Psoas muscle (tissue), 8 donors: ENCODE measurements at places on chromosomes 5 and 9. TPM values are rescaled to one million over a fixed set of nuclear protein-coding genes. Genes with fewer than 3 reads are reported as not detected.
A peak's percentile ranks its signal among the peaks of the same experiment; 100 is the strongest.

GRCh38 chr5:24497145-24497544, 147.6 kb downstream of the CDH10 start:
- DNase-seq: no peak

GRCh38 chr5:56993241-56993640, 41.3 kb upstream of the MIER3 start:
- DNase-seq: no peak

DNA sequence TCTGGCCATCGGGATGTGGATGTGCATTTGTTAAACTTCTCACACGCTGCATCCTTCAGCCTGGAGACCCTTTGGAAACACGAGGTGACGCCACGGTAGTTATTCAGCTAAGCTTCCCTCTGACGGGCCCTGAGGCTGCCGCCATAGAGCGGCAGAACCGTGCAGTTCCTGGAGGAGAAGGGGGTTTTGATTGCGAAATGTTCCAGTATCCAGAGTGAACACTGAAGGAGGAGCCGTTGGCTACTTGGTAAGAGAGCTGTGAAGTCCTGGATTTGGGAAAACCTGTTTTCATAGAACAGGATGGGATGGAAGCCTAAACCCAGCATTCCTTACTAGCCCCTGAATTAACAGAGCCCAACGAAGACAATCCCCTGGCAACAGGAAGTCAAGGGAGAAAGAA, 23.0 kb upstream of the EXOC3 start:
- peak; percentile 2 for DNase-seq

DNA sequence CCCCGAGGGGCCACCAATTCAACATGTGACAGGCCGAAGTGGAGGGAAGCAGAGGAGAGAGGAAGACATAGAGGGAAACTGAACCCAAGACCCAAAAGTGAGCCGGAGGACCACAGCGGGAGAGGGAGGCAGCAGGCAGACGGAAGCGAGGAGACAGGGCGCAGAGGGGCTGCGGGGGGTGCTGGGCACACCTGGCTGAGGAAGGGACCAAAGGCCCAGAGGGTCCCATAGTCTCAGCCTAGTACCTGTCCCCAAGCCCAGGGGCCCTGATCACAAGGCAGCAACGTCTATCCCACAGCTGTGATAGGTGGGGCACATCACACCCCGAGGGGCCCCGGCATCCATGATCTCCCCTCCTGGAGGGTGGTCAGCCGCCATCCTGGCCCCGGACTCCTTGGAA, 7.1 kb upstream of the RALGDS start:
- DNase-seq: no peak

GRCh38 chr9:92764381-92764987, at the start of gene BICD2:
Gene BICD2, minus strand, starts transcription at chr9:92764833. Its CDS starts 89 bp downstream, at chr9:92764744.
- DNase-seq: no peak

DNA sequence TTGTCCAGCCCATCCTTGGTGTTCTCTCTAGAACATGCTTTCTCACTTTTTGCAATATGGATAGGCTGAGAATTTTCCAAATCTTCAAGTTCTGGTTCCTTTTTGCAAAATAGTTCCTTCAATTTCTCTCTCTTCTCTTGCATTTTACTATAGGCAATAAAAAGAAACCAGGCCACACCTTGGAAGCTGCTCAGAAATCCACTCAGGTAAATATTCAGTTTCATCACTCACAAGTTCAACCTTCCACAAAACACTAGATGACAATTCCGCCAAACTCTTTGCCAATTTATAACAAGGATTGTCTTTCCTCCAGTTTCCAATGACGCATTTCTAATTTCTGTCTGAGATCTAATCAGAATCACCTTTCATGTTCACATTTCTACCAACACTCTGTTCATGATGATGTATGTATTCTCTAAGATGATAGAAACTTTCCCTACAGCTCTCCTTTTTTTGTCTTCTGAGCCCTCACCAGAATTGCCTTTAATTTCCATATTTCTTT, 204.2 kb upstream of the PIK3R1 start:
- no peak for DNase-seq

DNA sequence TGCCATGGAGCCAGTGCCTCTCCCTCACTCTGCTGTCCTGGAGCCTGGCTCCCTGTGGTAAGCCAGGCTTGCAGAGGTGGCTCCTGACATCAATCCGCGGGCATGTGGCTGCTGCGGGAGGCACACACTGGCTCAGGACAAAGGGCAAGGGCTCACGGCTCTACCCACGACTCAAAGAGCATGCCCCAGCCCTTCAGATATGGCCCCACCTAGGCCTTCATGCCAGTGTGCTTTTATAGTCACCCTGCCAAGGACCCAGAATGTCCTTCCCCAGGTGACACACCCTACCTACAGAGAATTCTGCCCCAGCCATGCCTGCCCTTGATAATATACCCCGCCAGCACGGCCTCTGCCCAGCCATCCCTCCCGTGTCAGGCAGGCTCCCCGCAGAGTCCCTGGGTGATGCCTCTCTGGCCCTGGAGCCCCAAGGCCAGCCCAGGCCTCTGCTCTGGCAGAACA, 1.6 kb downstream of the MGAT4B start:
- no peak for DNase-seq

DNA sequence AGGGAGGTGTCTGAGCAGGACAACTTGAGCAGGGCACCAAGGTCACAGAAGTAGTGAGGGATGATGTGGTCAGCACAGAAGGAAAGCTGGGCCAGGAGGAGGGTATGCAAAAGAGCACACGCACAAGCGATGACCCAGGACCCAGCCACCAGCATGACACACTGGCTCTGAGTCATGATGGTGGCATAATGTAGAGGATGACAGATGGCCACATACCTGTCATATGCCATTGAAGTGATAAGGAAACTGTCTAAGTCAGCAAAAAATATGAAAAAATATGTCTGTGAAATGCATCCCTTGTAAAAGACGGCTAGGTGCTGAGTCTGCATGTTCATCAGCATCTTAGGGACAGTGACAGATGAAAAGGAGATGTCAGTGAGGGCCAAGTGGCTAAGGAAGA, 380 bp downstream of the OR1J1 start:
- no peak for DNase-seq

GRCh38 chr9:29740518-29740917, 2167.2 kb upstream of the C9orf72 start:
- no peak for DNase-seq

Gene MPDZ
- 12.0 TPM for polyA plus RNA-seq

DNA sequence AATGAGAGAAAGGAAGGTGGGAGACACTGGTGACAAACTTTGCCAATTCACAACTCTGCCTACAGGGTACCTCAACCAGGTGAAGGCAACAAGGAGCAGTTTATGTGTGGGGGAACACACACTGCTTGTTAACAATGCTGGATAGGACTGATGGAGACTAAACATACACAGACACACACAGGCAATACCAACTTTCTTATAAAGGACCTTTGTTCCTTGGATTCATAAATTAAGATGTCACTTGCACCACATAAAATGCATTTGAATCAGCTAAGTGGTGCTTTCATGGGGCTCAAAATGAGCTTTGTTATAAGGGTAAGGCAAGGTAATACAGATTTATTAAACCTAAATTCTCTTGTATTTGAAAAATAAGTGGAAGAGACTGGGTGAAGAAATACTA, 4.0 kb downstream of the TSTD2 start:
- DNase-seq: no peak

- no peak for DNase-seq
Observed at GRCh38 chr9:111711548-111711947, 50.1 kb downstream of the GNG10 start.

- DNase-seq: no peak
Observed at GRCh38 chr5:6516823-6517222, 68.2 kb downstream of the UBE2QL1 start.

DNA sequence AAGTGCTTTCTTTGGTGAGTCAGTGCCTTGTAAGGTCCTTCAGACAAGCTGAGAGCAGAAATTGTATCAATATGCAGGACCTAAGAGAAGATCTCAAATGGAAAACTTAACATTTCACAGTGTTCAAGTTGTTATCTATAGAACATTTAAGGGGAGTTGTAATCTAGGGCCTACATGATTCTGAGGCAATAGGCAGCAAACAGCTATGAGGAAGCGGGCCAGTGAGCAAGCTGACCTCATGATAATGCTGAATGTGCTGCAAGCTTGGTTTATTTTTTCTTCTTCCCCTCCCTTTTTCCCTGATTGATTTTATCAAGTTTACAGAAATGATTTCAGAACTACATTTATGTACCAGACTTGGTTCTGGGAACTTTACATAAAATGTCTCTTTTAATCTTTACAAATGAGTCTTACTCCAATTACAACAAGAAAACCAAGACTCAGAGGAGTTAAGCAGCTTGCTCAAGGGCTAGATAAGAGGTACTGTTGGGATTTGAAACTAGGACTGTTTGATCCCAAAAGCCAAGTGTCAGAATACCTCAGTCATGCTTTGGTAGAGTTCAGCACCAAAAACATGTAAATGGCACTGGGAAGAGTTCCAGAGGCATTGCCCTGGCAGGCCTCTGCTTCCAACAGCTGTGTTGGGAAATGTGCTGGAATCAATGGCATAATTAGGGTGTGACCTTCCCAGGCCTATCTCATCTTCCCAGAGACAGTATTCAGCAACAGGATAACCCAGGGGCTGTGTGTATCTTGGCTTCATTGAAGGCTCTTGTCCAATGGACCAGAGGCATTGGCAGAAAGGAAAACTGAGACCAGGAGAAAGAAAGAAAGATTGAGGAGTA, 130.1 kb downstream of the LRRC70 start:
- DNase-seq: no peak

- DNase-seq: peak; percentile 30
Observed at GRCh38 chr9:76162751-76163500, 231.3 kb downstream of the RFK start.

Gene MLANA
- polyA plus RNA-seq: not detected

- DNase-seq: no peak
Observed at GRCh38 chr9:137494104-137494544, 35.0 kb upstream of the NSMF start.

Gene BSPRY
- 0.03 TPM for polyA plus RNA-seq

DNA sequence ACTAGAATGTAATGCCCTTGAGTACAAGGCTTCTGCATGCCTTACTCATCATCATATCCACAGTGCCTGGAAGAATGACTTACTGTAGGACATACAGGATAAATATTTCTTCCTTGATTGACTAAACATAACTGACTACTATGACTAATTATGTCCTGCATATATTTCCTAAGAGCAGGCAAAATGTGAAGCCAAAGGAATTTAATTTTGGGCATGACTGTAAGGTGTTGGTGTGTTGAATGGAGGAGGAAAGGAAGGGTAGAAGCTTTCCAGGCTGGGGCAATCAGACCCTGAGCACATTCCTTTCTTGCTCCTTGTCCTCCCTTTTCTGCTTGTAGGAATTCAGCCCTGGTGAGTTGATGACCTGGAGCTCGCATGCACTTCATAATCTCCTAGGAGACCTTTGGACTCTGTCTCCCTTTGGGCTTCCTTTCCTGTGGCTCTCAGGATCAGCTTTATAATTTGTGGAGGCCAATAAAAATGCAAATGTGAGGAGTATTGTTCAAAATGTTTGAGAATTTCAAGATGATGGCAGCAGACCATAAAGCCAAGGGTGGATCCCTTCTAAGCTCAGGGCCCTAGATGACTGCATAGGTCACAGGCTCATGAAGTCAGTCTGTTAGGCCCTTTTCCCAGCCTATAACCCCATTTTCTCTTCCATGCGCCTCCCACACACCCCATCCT, 174.0 kb downstream of the HMHB1 start:
- DNase-seq: no peak

- no peak for DNase-seq
Observed at GRCh38 chr5:167280111-167280510, 1011.3 kb upstream of the WWC1 start.

Gene TTC16
- polyA plus RNA-seq: 0.01 TPM

Gene HMGXB3
- 8.6 TPM for polyA plus RNA-seq

Gene SOHLH1
- not detected for polyA plus RNA-seq

DNA sequence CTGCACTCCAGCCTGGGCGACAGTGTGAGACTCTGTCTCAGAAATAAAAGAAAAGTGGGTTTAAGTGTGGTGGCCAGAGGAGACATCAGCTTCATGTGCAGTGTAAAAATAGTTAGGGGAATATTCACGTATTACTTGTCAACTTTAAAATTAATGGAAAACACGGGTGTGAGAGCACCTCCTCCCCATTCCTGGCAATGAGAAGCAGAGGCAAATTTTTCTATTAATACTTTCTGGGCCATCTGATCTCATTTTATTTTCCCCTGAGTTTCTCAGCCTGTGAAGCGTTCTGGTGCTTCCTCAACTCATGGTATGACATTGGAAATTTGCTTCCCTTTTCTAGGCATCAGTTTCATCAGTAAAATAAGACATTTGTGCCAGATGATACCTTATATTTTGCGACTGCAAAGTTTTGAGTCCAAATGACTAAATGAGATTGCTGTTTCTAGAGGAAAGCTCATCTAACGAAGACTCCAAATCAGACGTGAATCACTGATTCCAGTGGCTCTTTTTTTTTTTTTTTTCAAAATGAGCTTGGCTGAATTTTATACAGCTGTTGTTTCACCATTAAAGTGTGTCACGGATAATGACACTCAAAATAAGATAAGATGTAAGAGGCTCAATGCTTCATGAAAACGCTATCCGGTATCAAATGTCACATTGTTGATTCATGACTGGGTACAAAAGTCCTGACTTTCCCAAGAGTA, 104.6 kb downstream of the MSX2 start:
- DNase-seq: no peak

Gene CLIC3
- 0.94 TPM for polyA plus RNA-seq

GRCh38 chr9:135214054-135214640, 126.7 kb downstream of the OLFM1 start:
- DNase-seq: no peak

Gene ROR2
- 0.18 TPM for polyA plus RNA-seq

GRCh38 chr9:134437403-134438194, 111.3 kb downstream of the RXRA start:
- no peak for DNase-seq

Gene CD14
- polyA plus RNA-seq: 4.9 TPM

- DNase-seq: no peak
Observed at GRCh38 chr9:128768606-128769005, 3.1 kb downstream of the ZER1 start.

DNA sequence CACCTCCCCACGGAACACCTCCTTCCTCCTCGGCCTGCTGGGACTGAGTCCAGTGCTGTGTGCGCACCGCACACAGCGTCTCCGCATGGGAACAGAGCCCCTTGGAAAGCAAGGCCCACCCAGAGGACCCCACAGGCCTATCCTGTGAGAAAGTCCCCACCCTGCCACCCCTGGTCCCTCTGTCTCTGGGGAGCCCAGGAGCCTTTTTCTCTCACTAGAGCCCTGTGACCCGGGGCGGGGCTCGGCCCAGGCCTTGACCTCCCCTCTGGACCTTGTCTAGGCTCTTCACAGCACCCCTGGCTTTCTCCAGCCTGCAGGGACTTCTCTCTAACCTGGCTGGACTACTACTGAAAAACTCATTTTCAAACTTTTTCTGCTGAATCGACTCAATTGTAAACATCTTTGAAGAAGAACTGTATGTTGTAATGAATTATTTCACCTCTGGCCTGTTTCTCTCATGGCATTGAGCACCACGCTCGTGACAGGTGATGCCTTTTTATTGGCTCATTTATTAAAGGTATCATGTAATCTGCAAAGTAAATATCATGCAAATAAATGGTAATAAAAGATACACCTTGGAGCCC, 89.2 kb downstream of the IRX1 start:
- no peak for DNase-seq

DNA sequence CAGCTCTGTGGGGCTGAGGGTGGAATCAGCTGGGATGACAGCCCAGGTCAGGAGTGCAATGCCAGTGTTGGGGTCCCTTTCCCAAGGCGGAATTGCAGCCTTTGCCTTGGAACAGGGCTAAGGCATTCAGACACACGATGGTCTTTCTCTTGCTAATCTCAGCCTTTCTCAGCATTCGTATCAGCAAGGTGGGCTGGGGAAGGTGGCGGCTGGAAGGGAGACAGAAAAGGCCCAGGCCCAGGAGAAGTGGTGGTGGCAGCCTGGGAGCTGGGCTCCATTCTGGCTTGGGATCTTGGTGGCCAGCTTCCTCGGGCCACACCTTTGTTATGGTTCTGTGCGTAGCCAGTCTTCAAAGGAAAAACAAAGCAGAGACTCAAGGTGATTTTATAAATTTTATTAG, 1.1 kb upstream of the ARHGEF28 start:
- no peak for DNase-seq
